Stimulated activated CD8-positive, alpha-beta memory T cell treated with anti-CD3 and anti-CD28 coated beads, Interleukin-15, amount 100 ng/mL, for 4 hours (primary cell): ENCODE measurements at places on chromosomes 11 and 22.

GRCh38 chr11:134464196-134464595, 52.2 kb upstream of the B3GAT1 start:
- DNase-seq: no peak

DNA sequence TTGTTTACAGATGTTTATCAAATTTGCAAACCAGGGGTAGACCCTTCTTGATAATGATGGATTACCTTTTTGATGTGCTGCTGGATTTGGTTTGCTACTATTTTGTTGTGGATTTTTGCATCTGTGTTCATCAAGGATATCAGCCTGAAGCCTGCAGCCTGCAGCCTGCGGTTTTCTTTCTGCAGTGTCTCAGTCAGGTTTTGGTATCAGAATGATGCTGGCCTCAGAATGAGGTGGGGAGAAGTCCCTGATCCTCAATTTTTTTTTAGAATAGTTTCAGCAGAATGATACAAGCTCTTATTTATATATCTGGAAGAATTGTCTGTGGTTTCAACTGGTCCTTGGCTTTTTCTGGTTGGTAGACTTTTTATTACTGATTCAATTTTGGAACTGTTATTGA, 19.7 kb upstream of the RAB38 start:
- no peak for DNase-seq

DNA sequence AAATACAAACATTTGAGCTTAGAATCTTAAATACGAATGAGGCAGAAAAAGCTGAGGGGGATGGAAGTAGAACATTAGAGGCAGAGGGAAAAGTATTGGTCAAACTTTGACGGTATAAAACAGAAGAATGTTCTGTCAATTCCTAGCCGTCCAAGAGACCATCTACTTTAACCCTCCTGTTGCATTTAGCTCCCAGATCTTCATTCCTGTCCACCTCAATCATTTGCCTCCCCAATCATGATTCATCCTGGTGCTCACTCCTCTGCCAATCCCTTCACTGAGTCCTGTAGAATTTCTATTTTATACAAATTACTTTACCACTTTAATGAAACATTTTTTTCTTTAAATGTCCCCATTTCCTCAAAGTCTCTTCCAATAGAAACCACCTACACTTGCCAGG, 28.2 kb downstream of the C2CD3 start:
- no peak for DNase-seq

DNA sequence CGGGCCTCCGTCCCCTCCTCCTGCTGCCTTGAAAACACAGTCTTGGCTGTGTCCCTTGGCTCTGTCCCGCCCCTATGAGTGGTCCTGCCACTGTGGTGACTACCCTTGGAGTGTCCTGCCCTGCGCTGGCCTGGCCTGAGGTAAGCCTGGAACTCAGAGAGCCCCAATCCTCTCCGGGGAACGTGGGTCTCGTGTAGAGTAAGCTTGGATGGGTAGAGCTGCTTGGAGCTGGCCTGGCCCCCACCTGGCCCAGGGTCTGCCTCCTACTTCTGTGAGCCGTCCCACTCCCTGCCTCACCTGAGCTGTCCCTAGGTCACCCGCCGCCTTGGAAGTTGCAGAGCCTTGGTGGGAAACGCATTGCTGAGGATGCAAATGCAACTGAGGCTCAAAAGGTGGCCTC, 347.1 kb downstream of the CTTN start:
- DNase-seq: no peak

DNA sequence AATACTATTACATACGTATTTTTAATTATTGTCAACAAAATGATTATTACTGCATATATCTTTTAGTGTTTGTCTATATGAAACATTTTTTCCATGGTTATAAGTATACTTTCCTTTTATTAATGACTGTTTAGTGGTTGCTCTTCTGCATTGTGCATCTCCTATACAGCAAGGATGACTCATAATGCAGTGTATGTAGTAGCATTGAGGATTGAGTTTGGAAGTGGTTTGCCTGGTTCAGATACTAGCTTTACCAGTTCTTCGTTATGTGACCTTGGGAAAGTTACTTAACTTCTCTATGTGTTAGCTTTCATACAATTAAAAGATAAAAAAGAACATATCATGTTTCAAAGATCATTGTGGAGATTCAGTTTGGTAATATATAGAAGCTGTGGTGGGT, 44.1 kb downstream of the CHORDC1 start:
- no peak for DNase-seq

- no peak for DNase-seq
These were observed 3.5 kb upstream of the LARGE1 start for GRCh38 chr22:33923660-33924246.

GRCh38 chr11:122155765-122156527, 39.9 kb upstream of the BLID start:
- no peak for DNase-seq

DNA sequence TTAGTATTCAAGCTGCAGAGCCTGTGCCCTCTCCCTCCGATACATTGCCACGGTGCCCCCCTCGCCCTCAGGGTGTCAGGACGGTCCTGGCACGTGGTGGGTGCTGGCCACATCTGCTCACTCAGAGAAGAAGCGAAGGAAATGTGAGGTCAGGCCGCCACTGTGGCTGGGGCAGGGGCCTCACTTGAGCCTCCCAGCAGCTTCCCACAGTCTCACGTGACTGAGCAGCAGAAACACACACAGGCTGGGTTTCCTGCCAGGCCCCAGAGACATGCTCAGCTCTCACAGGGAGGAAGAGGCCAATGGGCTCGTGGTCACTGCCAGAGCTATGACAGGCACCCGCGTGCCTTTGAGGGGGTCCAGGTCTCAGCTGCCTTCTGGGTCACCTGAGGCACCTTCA, 37.9 kb upstream of the PRR5 start:
- DNase-seq: peak; percentile 28

- no peak for DNase-seq
These were observed 23.8 kb downstream of the PARVB start for GRCh38 chr22:44047891-44048301.

DNA sequence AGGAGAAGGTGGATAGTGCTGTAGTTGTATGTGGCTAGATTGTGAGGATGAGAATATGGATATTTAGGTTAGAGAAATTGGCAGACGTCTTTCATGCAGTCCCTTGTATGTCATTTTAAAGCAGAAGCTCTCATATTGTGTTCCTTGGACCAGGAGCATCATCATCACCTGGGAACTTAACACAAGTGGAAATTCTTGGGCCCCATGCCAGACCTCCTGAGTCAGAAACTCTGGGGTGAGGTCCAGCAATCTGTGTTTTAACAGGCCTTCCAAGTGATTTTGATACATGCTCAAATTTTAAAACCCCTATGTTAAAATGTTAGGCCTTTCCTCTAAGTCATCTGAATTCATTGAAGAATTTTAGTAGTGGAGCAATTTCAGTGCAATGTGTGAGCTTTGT, 34.8 kb downstream of the JHY start:
- no peak for DNase-seq

- DNase-seq: no peak
These were observed 314.8 kb upstream of the CADM1 start for GRCh38 chr11:115819014-115819413.

- no peak for DNase-seq
These were observed 96.9 kb downstream of the MORC2 start for GRCh38 chr22:30871391-30872284.

- no peak for DNase-seq
These were observed 87.0 kb downstream of the ATXN10 start for GRCh38 chr22:45758603-45759002.

DNA sequence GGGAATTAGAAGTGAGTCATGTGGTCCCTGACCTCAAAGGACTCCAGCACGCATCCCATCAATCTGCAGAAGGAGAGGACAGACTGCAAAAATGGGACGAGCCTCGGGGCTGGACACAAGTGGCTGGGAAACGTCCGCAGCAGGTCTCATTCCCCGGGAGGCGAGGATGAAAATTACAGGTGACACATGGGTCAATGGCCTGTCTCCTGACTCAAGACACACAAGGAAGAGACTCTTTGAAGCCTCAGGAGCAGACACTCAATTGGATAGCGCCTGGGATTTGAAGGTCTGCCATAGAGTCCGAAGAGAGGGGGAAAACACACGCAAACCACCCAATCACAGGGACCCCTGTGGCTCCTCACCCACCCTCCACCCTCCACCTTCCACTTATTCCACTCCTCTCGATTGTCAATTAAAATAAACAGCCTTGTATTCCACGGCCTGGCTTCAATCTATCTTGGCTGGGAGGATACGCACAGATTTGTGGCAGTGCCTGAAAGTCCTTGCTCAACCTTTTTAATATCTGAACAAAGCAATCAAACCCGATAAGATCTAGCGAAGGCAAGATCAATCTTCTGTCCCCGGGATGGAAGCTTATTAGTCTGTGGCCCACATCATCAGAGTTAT, 101.8 kb upstream of the CADM1 start:
- DNase-seq: no peak

DNA sequence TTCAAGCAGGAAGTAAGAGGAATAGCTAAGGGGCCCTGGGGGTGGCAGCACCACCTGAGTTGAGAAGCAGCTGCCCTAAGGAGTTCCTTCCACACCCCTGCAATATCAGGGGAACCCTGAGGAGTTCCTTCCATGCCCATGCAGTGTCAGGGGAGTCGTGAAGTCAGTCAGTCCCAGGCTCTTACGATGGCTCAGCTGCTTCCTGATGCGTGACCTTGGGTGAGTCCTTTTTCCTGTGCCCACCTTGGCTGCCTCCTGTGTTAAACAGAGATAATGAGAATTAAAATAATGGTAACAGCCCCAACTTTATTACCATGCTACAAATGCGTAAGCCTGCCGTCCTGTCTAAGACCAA, 181.1 kb downstream of the MIAT start:
- DNase-seq: no peak

- DNase-seq: no peak
These were observed 90.2 kb downstream of the CEP164 start for GRCh38 chr11:117417856-117418255.

DNA sequence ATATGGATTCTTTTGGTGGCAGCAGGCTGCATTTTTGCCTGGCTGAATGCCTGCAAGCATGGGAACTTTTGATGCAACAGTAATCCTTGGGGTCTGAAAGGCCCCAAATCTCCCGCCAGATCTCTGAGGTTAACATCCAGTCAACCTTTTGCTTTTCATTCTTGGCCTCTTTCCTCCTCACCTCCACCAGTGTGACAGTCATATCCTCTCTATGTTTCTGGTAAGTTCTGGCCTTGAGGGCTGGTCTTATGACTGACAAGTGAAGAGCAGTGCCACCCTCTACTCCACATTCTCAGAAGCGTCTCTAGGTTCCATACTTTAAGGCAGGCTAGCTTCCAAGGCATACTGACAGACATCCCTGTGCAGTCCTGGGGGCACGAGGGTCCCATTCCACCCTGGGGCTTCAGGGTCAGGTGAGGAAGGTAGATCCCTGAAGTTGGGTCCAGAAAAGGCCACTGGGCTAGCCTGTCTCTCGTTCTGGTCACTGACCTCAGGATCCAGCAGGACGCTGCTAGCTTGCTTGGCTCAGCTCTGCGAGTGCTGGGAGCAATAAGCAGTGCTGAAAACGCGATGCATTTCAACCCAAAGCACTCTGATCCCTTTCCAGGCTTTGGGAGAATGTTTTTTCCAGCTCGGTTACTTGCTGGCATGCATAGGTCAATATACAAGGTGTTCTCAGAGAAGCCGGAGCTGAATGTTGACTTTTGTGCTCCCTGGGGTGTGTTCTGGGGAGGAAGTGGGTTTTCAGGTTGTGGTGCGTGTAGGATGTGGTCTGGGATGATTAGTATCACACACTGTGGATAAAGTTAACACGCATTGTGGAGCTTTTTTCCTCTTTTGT, 75.2 kb downstream of the PTPRJ start:
- peak; percentile 6 for DNase-seq

GRCh38 chr11:122516686-122517085, 138.8 kb upstream of the UBASH3B start:
- DNase-seq: no peak

GRCh38 chr22:36110306-36110881, 50.2 kb downstream of the APOL3 start:
- no peak for DNase-seq

GRCh38 chr11:121437018-121437685, 15.0 kb upstream of the SORL1 start:
- no peak for DNase-seq

DNA sequence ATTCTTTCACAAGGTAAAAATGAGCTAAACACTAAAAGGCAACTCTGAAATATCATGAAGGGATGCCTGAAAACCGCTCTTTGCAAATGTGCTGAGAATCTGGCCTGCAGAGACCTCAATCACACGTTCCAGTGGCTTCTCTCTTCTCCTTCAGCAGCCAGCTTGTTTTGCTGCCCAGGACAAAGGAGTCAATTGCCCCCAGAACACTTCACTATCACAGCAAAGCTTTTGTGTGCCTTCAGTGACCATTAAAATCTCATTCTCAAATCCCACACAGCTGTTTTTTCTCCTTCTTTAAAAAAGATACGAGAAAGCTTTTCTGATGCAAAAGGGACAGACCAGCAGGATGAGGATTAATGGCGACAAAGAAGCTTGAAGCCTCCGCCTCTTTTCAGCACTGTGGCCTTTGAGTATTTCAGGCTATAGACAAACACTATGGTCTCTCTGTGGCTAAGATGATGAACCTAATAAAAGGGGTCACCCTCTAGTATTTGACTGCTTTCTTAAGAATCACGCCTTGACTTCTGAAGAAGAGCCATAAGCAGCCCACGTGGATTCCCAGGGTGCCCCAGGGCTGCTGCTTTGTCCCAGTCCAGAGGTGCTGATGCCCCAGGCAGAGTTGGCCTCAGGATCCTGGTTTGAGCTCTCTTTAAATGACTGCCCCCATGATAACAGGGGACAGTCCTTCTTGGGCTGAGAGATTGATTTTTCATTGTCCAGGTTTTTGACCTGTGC, 33.4 kb upstream of the NRIP3 start:
- DNase-seq: no peak

DNA sequence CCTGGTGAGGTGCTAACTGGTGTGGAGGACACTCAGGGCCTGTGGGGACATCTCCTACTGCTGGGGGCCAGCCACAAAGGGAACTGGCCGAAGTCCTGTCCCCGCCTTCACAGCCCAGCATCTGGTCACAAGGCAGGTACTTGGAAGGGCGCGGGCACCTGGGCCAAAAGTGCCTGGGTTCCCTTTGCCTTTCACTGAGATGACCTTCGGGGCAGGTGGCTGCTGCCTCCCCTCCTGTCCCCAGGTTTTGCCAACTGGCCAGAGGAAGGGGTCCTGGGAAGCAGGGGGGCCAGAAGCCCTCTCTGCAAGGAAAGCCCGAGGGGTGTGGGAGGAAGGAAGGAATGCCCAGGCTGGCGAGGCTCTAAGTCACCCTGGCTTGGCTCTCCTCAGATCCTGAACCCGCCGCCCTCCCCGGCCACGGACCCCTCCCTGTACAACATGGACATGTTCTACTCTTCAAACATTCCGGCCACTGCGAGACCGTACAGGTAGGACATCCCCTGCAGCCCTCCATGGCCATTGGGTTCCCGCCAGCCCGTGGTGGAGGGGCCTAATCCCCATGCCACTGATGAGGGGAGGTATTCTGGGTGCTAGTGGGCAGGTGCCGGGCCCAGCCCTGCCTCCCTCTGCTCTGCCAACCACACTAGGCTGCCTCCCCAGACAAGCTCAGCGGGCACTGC, 14.4 kb upstream of the PPP6R3 start:
- no peak for DNase-seq
